ENCODE measurements at places on chromosomes 4 and X.

- no peak for DNase-seq
Measured at GRCh38 chr4:56665781-56666180, 15.3 kb downstream of the HOPX start.

DNA sequence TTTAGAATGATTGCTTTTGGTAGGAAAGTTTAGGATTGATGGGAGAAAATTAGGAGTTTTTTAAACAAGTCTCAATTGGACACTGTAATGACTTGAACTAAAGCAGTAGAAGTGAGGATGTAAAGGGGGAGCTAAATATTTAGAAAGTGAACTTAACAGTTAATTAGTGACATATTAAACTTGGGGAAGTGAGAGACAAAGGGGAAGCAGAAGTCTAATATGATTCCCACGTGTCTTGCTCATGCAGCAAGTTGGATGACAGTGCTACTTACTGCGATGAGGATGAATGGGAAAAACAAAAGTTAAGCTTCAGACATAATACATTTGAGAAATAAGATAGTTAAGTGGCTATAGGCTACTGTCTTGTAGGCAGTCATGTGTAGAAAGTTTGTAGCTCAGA, 110.4 kb downstream of the RPA4 start:
- DNase-seq = no peak

- DNase-seq = peak; percentile 20
Measured at GRCh38 chr4:71026086-71026485, 32.6 kb downstream of the DCK start.

- no peak for DNase-seq
Measured at GRCh38 chrX:118751950-118752783, 24.8 kb downstream of the IL13RA1 start.

DNA sequence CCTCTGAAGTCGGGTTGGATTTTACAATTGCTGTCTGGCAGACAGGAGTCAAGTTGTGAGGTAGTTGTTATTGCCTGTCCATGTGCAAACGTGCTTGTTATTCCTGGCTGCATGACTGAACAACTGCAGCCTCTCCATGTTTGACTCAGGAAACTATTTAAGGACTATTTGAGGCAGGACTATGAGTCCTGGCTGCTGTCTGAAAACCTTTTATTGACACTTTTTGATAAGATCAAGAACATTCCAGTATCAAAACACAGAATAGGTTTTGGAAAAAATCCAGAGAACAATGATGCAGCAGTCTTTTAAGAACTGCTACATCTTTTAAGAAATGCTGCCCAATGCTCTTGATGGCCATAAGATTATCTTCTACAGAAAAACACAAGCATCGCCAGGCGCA, 10.0 kb upstream of the SPRY1 start:
- DNase-seq = no peak

DNA sequence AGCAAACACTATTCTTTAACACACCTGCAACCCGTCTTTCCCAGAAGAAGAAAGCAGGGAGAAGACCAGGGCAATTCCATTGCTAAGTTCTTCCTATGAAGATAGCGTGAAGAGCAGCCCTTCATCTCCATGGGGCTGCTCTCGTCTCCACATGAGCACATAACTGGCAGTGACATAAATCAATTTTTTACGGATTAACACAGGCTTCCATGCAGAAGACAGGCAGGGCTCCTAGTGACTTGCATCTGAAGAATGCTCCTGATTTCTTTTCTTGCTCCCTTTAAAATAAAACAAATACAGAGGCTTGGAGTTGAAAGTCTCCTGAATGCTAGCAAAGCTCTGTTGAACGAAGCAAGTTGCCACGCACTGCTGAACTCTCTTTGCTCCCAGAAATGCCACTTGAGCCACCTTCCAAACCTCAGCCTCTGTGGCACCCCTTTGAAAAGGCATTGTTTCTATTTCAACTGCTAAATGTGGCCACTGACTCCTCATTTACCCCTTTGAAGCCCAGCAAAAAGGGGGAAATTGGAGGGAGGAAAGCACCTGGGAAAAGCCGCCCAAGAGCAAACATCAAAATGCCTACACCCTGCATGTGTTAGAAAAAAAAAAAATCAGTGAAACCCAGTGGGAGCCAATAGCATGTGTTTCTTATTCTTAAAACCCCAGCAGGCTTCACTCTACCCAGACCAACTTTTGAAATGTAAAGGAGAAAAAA, 383.7 kb downstream of the IDS start:
- no peak for DNase-seq

DNA sequence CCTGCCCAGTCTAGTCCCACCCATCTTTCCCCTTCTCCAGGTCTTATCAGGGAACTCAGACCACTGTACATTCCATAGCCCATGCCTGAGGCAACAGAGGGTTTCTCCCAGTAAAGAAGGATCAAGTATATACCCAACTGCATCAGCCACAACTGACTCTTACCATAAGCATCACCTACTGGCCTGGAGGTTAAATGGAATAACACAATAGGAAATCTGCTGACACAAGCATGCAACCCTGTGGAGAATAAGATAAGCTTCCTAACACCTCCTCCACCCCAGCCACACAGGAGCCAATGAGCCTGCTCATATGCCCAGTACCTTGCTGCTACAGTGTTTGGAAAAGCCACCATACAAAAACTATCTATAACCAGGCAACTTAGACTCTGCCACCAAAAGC, 34.6 kb upstream of the PLK4 start:
- no peak for DNase-seq

- DNase-seq = no peak
Measured at GRCh38 chrX:121298499-121298898, 251.1 kb downstream of the GLUD2 start.

GRCh38 chr4:20678400-20678799, 21.9 kb upstream of the PACRGL start:
- DNase-seq = no peak

DNA sequence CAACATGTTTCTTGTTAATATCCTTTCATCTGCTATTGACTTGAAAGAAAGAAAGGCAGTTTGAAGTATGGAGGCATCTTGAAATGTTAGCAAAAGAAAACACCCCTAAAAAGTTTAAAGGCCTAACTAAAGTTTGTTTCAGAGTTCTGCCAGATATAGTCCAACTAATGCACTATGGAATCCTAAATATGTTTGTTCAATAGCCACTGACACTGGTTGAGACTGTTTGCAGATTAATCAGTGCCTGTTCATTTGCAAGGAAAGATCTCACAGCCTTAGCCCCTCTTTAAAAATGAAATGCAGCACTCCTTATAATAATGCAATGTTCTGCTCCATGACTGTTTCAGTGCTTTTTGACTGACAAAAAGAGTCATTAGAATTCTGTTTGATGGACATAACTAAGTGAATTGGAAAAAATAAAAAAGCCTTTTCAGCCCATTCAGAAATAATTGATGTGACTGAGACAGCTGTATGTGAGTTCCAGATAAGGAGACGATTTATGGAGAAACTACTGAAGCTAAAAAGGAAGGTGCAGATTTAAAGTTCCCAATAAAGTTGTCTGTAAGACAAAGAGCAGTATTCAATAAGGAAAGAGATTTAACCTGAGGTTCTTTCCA, 192.0 kb downstream of the PCDH7 start:
- no peak for DNase-seq

GRCh38 chr4:91114386-91114785, 987.2 kb downstream of the CCSER1 start:
- DNase-seq = no peak

GRCh38 chr4:185566972-185567371, 31.7 kb upstream of the PDLIM3 start:
- peak; percentile 92 for DNase-seq

GRCh38 chrX:43836435-43837184, 45.6 kb downstream of the MAOB start:
- peak; percentile 6 for DNase-seq

GRCh38 chr4:15469402-15470127, at the start of gene CC2D2A:
TSS of gene CC2D2A (plus strand) at chr4:15469882. CDS start at chr4:15475933, 6,051 bp downstream.
- DNase-seq = peak; percentile 52

- no peak for DNase-seq
Measured at GRCh38 chr4:188190461-188190860, 51.2 kb downstream of the TRIML1 start.
